ENCODE measurements at places on chromosomes 2 and 18. TPM values are rescaled to one million over a fixed set of nuclear protein-coding genes. Genes with fewer than 3 reads are reported as not detected.

- DNase-seq, result no peak
These were observed 22.4 kb upstream of the STAT1 start for GRCh38 chr2:191036363-191036762.

GRCh38 chr2:101109451-101110118 is 41.6 kb downstream of the TBC1D8 start:
- DNase-seq, result no peak

- DNase-seq, result no peak
These were observed 77.8 kb downstream of the NCAPH start for GRCh38 chr2:96413323-96413722.

GRCh38 chr2:61906186-61906470 is 654 bp downstream of the COMMD1 start:
- no peak for DNase-seq

- no peak for DNase-seq
These were observed 1293.6 kb upstream of the ZEB2 start for GRCh38 chr2:145813481-145813880.

DNA sequence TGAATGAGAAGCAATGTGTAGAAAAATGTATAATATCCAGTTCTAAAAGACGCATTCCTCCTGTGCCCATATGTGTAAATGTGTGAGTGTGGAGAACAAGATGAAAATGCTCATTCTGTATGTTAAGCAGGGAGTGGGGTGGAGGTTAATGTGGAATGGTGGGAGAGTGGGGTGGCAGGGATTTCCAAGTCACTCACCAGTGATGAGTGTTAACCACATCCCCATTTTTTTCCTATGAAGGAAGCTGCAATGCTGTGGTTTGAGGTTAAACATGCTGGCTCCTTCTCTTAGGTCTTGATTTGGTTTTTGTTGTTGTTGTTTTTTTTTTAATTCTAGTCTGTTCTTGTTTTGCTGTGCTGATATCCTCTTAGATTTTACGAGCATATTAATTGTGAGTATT is 169.4 kb downstream of the NEDD4L start:
- DNase-seq, result no peak

GRCh38 chr18:26327062-26327461 is 100.8 kb downstream of the TAF4B start:
- no peak for DNase-seq

DNA sequence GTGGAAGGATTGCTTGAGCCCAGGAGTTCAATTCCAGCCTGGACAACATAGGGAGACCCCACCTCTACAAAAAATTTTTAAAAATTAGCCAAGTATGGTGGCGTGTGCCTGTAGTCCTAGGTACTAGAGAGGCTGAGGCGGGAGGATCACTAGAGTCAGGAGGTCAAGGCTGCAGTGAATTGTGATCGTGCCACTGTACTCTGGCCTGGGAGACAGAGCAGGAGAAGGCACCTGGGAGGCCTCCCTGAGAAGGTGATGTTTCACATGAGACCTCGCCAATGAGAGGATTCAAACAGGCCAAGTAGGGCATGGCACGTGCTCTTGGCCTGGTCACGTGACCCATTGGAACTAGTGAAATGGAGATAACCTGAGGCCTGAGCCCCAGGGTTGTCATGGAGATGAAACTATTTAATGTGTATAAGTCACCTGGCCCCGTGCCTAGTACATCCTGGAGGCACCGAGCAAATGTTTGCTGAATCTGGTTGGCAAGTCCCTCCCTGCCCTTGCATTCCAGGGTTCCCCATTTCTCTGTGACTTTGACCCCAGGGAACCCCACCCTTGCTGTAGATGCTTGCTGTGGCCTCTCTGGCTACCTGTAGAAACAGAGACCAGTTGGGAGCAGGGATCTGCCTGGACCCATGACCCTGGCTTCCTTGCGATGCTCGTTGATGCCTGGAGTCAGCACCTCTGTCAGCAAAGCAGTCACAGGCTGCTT is 26.1 kb upstream of the ROCK2 start:
- DNase-seq, result no peak

DNA sequence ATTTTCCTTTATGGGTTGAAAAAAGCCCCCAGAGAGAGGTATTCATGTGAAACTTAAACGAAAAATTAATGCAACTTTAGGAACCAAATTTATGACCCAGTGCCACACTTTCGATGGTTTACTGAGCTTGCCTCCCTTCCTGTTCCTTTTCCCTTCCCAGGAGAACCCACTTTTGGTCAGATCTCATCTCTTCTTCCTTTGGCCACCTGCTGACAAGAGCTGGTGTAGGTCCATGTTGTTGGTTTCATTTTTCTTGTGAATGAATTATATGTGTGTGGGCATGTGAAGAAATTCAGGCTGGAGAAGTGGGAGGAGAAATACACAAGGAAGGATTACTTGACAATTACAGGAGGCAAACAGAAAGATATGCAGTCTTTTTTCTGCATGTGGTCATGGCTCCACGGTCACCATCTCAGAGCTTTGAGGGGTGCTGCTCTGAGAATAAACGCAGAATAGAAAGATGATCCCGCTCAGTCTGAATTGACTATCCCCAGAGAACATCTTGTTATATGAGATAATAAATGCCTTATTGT is 111.3 kb upstream of the TCF4 start:
- no peak for DNase-seq

GRCh38 chr2:24076849-24077534 is 866 bp upstream of the SF3B6 start:
- DNase-seq, result no peak

GRCh38 chr2:134660626-134661402 is 58.0 kb downstream of the TMEM163 start:
- DNase-seq, result no peak

- DNase-seq, result no peak
These were observed 403.3 kb downstream of the TXNL1 start for GRCh38 chr18:56235071-56235470.

DNA sequence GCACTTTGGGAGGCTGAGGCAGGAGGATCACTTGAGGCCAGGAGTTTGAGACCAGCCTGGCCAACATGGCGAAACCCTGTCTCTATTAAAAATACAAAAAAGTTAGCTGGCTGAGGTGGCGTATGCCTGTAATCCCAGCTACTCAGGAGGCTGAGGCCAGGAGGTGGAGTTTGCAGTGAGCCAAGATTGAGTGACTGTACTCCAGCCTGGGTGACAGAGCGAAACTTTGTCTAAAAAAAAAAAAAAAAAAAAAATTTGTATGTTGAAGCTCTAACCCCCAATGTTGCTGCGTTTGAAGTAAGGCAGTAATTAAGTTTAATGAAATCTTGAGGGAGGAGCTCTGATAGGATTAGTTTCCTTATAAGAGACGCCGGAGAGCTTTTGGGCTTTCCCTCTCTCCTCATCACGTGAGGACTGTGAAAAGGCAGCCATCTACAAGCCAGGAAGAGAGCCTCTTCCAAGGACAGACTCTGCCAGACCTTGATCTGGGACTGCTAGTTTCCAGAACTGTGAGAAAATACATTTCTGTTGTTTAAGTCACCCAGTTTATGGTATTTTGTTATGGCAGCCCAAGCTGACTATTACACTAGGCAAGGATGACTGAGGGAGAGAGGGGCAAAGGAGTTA is 11.5 kb upstream of the PNPT1 start:
- no peak for DNase-seq

- peak; percentile 87 for DNase-seq
These were observed 59.5 kb upstream of the RBM44 start for GRCh38 chr2:237739101-237739500.

DNA sequence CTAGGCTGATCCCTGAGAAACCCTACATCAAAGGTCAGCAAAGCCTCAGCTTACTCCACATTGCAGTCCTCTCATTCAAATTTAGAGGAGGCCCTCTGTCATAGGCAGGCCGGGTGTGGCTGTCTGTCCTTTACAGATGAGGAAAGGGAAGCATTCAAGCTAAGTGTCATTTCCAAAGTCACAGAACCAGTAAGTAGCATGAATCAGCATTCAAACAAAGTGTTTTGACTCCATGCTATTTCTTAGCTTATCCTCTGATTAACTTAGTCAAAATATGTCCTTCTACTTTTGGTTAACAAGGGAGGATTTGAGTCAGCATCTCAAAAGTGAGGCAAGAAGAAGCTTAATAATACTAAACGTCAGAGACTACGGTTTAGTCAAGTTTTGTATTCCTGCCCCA is 409.0 kb upstream of the POU3F3 start:
- DNase-seq, result no peak

DNA sequence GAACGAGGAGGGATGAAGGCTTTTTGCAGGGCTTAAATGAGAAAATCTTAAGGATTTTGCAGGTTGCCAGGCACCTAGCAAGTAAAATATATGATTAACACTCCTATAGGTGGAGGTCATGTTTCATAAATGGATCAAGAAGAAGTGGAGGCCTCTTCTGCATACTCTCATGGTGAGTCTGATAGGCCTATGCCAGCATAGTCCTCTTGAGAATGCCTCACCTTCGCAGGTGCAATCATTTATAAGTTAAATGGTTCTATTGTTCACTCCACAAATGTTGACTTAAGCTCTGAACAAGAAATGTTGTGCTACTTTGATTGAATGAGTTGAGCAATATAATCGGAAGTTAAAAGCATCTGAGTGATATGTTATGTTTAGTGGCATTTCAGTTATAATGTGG is 12.1 kb downstream of the LRRTM1 start:
- DNase-seq, result no peak

GRCh38 chr2:9221223-9221622 is 14.6 kb downstream of the ASAP2 start:
- DNase-seq, result no peak

GRCh38 chr18:58603375-58604067 is 25.4 kb downstream of the ALPK2 start:
- DNase-seq, result peak; percentile 33

GRCh38 chr2:58293056-58293455 is 51.9 kb upstream of the FANCL start:
- DNase-seq, result no peak

DNA sequence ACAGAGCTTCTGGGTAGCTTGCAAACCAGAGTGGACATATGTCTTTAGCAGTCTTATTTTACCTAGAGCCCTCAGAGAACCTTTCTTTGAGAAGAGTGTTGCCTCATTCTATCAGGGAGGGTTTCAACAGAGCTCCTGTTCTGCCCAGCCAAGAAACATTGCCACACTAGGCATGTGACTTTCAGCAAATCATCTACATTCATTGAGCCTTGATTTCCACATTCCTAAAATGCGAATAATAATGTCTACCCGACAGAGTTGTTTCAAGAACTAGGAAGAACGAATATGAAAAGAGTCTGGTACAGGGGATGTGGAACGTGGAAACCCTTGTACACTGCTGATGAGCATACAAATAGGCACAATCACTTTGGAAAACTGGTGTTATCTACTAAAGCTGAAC is 7.8 kb upstream of the PRKAG3 start:
- peak; percentile 40 for DNase-seq

GRCh38 chr18:45836242-45837205 is 11.0 kb downstream of the SIGLEC15 start:
- DNase-seq, result no peak

The INHBB gene
- 1.4 TPM for polyA plus RNA-seq

The ERFE gene
- not detected for polyA plus RNA-seq

The TTLL4 gene
- 6.0 TPM for polyA plus RNA-seq

The UXS1 gene
- 8.4 TPM for polyA plus RNA-seq

The CENPA gene
- 3.2 TPM for polyA plus RNA-seq

The NLRC4 gene
- polyA plus RNA-seq, result 0.90 TPM

The FOXD4L1 gene
- not detected for polyA plus RNA-seq

The TGFA gene
- 3.0 TPM for polyA plus RNA-seq

The IL36RN gene
- polyA plus RNA-seq, result not detected

The ALKAL2 gene
- 2.0 TPM for polyA plus RNA-seq

Measured in sigmoid colon (tissue), 7 donors.